ENCODE measurements at places on chromosomes 3 and 15.

GRCh38 chr15:93221759-93222158, 132.7 kb upstream of the RGMA start:
- DNase-seq, result no peak

GRCh38 chr15:51077221-51078153, 17.2 kb downstream of the TNFAIP8L3 start:
- peak; percentile 77 for DNase-seq

GRCh38 chr15:87704276-87704675, 552.3 kb downstream of the NTRK3 start:
- DNase-seq, result no peak

DNA sequence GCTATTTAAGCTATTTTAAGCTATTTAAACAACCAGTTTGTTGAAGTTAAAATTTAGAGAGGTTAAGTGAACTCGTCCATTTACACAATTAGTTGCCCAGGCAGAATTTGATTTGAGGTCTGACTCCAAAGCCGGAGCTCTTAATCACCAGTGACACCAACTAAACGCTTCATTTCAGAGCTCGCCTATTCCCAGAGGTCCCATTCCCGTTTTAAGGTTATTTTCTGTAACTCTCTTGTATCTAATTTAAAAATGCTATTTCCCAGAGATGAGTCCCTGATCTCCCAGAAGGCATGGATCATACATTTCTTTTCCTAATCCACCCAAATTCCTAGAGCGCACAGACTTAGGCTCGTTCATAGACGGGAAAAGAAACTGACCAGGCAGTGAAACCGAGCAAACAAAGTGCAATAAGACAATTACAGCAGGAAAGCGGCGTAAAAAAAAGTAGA, 904 bp upstream of the MCTP2 start:
- no peak for DNase-seq

GRCh38 chr3:116969646-116970045, 260.1 kb downstream of the TUSC7 start:
- no peak for DNase-seq

DNA sequence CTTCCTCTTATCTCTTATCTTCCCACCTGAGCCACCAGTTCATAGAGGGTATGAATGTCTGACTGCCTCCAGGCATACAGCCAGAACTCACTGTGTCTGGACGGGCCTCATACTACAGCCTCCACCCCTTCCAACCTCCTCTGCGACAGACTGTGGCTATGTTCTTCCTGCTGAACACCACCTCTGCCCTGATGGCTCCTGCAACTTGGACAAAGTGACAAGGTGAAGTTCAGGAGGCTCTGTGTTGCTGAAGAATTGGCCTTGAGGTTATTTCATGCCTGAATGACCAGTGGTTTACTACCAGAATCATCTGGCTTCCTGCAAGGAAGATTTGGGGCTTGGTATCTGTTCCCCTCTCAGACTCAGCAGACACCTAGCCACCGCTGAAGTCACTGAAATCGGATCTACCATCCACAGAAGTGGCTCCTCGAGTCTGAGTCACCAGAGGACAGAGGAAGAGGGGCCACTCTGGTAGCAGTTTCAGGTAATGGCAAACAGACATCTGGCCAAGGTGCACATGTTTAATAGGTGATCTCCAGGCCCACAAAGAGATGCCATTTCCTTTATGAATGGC, 14.2 kb upstream of the ULK3 start:
- no peak for DNase-seq

GRCh38 chr3:127607675-127608361, 9.6 kb downstream of the MCM2 start:
- DNase-seq, result no peak

DNA sequence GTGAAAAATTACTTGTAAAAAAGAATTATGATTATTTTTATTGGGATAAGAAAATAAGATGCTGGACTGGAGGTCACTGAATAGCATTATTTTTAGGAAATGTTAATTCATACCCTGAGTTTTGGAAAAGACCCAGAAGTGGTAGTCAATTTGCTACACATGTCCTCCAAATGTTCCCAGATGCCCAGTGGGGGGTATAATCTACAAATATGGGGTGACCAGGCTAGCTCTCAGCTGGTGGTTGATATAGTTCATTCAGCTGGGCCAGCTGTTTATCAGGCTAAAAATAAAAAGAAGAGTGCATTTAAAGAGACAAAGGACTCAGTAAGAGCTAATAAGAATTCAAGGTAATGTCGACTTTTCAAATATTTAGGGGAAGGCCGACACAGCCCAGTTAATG, 402.0 kb upstream of the GOLIM4 start:
- DNase-seq, result no peak

Measured in activated CD4-positive, alpha-beta T cell treated with anti-CD3 and anti-CD28 coated beads, Interleukin-10, Interleukin-2, amounts not matched to agents 100 ng/mL and 50 ng/mL, durations not matched to agents 16 hours and 8 hours (primary cell).